ENCODE measurements at places on chromosomes 11 and 22.

DNA sequence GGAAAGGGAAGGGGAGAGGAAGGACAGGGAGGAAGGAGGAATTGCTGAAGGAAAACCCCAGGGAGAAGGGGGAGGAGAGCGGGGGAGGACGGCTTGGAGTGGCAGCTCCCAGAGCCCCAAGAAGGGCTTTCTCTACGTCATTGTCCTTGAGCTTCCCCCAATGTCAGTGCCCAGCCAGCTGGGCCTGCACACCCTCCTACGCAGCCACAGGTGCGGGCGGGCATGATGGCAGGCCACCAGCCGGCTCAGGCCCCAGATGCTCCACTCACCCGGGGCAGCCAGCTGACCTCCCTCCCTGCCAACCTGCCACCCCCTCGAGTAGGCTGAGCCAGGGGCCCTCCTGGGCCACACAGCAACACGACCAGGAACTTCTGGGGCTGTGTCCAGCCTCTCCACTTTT, 11.2 kb downstream of the SYT7 start:
- no peak for DNase-seq

DNA sequence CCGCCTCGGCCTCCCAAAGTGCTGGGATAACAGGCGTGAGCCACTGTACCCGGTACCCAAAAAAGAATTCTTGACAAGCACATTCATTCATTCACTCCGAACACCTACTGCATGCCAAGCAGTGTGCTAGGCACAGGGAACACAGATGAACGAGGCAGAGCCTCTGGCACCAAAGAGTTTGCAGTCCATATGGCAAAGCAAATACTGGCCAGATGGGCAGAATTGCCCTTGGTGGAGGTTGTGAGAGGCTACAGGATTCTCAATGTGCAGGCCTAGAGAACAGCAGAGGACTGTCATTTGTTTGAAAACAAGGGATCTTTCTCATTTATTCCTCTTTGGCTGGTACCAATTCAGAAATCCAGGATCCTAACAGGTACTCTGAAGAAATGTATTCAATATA, 27.5 kb upstream of the MTCH2 start:
- DNase-seq = no peak

GRCh38 chr22:32634421-32634981, 159.9 kb downstream of the FBXO7 start:
- DNase-seq = no peak

DNA sequence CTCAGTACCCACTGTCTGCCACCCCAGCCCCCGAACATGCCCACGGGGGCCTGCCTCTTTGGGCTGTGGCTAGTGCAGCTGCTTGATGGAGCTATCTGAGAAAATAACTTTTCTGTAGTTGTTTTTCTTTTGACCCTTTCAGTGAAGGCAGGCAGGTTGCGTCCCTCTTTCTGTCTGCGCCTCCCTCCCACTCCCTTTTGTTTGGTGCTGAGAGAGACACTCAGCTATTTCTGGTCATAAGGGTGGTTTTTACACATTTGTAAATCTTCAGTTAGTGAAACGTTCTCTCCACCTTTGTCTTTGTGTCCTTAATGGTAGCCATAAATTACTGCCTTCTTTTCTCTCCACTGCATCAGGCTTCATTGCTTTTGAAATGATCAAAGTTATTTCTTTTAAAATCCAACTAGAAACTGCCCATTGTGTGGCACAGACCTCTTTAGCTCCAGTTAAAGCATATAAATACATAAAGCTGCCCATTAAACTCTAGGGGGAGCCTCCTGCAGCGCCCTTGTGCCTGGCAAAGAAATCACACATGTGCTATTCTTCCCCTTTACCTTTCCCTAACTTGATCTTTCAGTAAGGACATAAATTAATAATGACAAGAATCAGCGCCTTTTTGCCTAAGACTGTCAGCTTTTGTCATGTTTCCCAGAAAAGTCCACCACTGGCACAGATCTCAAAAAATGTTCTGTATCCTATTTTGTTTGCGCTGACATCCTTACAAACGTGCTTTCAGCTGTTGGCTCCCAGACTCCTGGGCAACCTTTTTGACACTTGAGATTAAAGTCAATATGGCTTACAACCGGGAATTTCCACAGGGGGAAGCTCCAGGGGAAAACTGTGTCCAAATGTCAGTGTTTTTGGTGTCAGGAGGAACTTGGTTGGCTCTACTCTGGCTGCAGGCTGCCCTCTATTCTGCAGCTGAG, 1.7 kb upstream of the SCUBE2 start:
- peak; percentile 27 for DNase-seq

DNA sequence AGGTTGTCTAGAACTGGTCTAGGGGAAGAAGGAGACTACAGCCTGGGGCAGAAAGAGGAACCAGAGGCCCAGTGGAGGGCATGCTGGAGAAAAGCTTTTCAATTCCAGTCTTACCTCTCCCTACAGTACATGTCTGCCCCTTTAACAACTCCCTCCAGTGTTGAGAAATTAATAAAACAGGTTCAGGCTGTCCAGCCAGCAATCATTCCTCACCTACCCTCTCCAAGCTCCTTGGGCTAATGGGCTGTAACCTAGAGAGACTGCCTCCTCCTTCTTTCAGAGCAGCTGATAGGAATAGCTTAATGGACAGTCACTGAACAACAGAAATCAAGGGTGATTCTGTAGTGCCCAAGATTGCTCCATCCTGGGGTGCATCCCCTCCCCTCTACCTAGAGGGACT, 8.8 kb downstream of the SLC35F2 start:
- no peak for DNase-seq

- DNase-seq = peak; percentile 11
Observed at GRCh38 chr22:35274154-35274871, 17.0 kb downstream of the HMGXB4 start.

GRCh38 chr22:26777156-26777801, 119.9 kb downstream of the MIAT start:
- DNase-seq = peak; percentile 45

- DNase-seq = peak; percentile 75
Observed at GRCh38 chr11:73157101-73158010, 15.2 kb upstream of the FCHSD2 start.

- no peak for DNase-seq
Observed at GRCh38 chr11:3605771-3606203, 36.0 kb downstream of the ART5 start.

GRCh38 chr11:128453444-128454336, 133.7 kb downstream of the ETS1 start:
- peak; percentile 94 for DNase-seq

- DNase-seq = no peak
Observed at GRCh38 chr22:19951346-19951745, 9.7 kb upstream of the TXNRD2 start.

DNA sequence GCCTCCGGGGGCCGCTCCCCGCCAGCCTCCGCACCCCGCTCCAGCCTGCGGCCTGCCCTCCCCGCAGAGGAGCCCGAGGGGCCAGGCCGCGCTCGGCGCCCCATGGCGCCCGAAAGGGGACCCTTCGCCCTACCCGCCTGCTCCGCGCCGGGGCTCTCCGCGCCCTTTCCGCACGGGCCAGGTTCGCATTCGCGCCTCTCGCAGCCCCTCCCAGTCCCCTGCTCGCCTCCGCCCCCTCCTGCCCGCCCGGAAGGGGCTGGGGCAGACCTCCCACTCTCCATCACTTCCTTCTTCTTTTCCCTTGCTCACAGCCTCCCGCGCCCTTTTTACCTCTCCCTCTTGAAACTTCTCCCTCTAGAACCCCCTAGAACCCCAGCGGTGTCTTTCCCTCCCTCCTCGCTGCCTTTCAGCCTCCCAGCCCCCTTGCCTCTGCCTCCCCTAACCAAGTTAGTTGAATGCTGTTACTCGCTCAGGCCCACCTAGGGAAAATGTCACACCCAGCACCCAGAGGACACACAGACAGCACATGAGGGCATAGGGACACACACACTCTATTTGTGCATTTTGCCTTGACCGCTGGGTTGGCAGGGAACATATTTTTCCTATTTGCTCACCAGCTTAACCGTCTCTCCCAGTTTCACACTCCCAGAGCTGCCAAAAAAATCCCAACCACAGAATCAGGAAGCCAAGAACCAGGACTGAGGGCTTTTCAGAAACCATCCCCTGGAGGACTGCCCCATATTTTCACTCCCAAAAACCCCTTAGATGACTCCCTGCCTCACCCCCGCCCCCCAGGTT, at the start of gene SLC43A3:
Gene SLC43A3, minus strand, starts transcription at position 193 of the 798 bp plus-strand sequence. CDS start 949 bp downstream, outside the sequence.
- peak; percentile 80 for DNase-seq

- no peak for DNase-seq
Observed at GRCh38 chr11:19959648-19960059, 200.6 kb downstream of the DBX1 start.

GRCh38 chr11:100761841-100762240, 74.8 kb downstream of the ARHGAP42 start:
- DNase-seq = no peak

DNA sequence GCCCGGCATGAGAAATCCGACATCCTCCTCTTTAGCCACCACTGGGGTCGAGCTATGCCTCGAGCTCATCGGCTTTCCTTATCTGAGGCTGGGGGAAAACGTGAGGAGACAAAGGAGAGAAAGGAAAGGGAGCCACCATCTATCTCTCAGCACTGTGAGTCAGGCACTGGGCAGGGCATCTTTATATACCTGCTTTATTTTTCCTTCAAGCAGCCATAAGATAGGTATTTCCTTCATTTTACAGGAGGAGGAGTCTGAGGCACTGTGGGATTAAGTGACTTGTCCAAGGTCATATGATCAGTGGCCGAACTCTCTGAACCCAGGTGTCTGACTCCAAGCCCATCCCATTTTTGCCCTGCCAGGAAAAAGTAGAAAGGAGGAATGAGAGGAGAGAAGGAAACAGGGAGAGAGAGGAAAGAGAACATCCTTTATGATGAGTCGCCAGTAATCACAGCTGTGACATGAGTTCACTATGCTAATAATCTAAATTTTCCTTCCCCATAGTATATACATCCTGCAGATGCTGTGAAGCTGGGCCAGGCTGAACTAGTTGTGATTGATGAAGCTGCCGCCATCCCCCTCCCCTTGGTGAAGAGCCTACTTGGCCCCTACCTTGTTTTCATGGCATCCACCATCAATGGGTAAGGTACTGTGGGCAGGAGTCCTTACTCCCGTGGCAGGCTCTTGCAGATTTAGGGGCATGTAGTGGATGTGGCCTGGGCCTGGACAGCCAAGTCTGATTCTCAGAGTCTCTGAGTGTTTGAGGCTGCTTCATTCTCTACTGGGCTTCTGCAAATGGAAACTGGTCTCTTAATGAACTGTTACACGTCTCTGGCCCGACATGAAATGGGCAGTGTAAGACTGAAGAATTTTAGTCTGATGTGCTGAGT, 21.8 kb downstream of the NAT10 start:
- DNase-seq = peak; percentile 61

- no peak for DNase-seq
Observed at GRCh38 chr22:34847072-34847471, 218.9 kb upstream of the ISX start.

- peak; percentile 32 for DNase-seq
Observed at GRCh38 chr11:113668255-113668654, 37.9 kb downstream of the TMPRSS5 start.

GRCh38 chr11:81989093-81989492, 744.6 kb downstream of the FAM181B start:
- DNase-seq = no peak

DNA sequence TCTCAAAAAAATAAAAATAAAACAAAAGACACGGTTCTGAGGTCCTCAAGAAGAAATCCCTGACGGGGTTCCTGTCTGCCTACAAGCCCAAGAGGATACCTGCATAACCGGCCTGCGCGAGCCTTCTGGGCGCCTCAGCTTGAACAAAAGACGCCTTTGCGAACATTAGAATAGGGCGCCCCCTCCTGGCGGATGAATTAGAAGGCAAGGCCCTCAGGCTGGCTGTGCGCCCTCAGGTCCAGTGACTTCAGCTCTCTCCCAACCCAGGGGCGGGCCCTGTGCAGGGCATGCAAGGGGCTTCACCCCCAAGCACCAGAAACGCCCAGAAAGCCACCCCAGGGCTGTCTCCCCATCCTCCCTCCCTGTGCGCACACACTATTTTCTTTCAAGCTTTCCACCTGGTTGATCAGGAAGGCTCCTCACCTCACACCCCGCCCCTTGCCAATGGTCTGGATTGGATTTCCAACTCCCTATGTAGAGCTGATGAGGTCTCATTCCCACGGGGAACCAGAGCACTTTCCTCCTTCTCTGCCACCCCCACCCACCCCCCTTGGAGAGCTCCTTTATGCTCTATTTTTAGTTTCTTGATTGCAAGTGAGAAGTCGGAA, 273.3 kb downstream of the BUD13 start:
- DNase-seq = peak; percentile 74

- DNase-seq = peak; percentile 10
Observed at GRCh38 chr11:70568035-70568813, 169.9 kb downstream of the CTTN start.

DNA sequence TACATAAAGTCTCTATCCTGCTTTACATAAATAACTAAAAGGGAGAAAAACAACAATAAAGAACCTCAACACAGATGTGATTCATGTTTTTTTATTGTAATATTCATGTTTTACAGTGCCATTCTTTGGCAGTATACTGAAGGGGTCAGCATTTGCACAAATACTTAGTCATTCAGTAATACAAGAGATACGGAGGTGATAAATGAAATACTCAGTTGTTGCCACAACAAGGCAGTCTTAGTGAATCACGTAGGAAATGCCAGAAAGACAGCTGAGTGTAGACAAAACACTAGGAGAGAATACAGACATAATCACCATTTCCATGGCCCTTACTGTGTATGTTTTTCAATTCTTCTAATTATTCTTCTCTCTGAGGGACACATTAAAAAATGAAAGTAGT, 910.4 kb downstream of the METTL15 start:
- DNase-seq = peak; percentile 91

DNA sequence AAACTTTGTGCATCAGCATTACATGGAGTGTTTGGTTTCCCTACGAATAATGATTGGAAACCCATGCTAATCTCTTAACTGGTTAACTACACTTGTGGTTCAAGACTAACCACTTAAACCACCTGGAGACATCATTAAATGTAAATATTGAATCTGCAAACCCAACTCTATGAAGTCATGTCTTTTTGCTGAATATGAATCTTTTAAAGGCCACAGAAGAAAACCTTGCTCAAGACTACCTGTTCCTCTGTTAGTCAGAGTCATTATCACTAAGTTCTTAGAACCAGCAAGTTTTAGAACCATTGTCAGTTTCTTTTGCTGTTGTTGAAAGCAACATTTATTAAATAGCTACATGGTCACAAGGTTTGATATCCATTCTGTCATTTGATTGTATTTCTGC, 70.7 kb downstream of the SIK2 start:
- DNase-seq = no peak

DNA sequence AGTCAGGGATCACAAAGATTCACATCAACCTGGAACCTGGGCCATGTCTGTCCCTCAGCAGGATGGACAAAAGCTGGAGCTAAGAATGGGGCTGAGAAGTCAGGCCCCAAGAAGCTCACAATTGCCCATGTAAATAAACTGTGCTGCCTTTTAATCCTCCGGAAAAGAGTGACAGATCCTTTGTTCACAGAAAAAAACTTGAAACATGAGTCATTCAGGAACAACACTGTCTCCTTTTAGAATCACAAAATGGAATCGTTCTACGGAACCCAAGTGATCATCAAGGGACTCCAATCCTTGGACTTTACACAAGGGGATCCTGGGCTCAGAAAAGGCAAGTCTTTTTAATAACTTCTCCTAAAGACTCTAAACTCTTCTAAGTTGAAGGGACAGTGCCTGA, 36.1 kb downstream of the RELT start:
- DNase-seq = peak; percentile 47

GRCh38 chr11:23976426-23976825, 520.4 kb upstream of the LUZP2 start:
- DNase-seq = no peak

Data from ELR (cell line).